Ovary (tissue), 10 donors: ENCODE measurements at places on chromosomes 4 and X. TPM values are rescaled to one million over a fixed set of nuclear protein-coding genes. Genes with fewer than 3 reads are reported as not detected.

GRCh38 chr4:186010821-186011220 lies 58.1 kb upstream of the TLR3 start:
- no peak for DNase-seq
- no peaks in the 10 kb centered on the region for H3K27me3 ChIP-seq
- H3K4me1 ChIP-seq: no peaks in the 10 kb centered on the region
- no peak overlapping the region for H3K27ac ChIP-seq
- no peaks in the 10 kb centered on the region for H3K36me3 ChIP-seq

GRCh38 chrX:10722851-10723250 lies 102.5 kb upstream of the MID1 start:
- DNase-seq: peak; percentile 32
- no peaks in the 10 kb centered on the region for H3K27me3 ChIP-seq
- H3K36me3 ChIP-seq: no peaks in the 10 kb centered on the region
- H3K4me1 ChIP-seq: no peaks in the 10 kb centered on the region

DNA sequence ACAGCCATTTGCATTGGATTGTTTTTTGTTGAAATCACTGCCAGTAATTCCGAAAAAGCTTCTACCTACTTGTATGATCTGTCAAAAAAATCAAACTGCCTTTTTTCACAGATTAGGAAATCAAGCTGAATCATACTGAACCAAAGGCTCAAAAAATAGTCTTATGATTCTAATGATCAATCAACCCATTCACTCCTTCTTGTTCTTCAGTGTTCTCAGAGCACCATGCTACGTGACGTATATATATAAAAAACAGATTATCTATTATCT lies 187.1 kb downstream of the UNC5C start:
- H3K36me3 ChIP-seq: no peaks in the 10 kb centered on the region
- no peak for DNase-seq
- peaks cover 3% of the 10 kb centered on the region for H3K4me1 ChIP-seq
- no peak overlapping the region for H3K27ac ChIP-seq
- H3K27me3 ChIP-seq: no peaks in the 10 kb centered on the region

- H3K4me1 ChIP-seq: peaks cover 3% of the 10 kb centered on the region
- DNase-seq: no peak
- H3K27ac ChIP-seq: no peak overlapping the region
- H3K36me3 ChIP-seq: no peaks in the 10 kb centered on the region
- no peaks in the 10 kb centered on the region for H3K27me3 ChIP-seq
- H3K4me3 ChIP-seq: no peak overlapping the region
These were observed 556.9 kb upstream of the SLIT2 start for GRCh38 chr4:19694812-19695211.

GRCh38 chr4:108443585-108443984 lies 176.8 kb upstream of the RPL34 start:
- no peak overlapping the region for H3K4me3 ChIP-seq
- H3K27me3 ChIP-seq: no peaks in the 10 kb centered on the region

DNA sequence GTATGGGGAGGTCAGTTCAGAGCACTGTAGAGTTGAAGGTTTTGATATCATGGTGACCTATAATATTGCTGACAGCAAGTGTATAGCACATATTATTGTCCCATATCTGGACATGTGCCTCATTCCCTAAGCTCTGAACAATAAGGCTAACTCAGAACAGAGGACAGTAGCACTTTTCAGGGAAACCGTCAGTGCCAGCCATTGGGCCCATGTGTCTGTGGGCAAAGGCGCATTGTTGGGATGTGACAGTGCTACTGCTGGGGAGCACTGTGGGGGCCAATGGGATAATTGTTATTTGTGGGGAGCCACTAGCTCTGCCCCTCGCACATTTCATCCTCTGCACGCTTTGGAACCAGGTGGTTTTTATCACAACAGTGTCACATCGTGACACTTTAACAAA lies 136.2 kb downstream of the ELOVL6 start:
- no peak for DNase-seq
- H3K4me3 ChIP-seq: no peak overlapping the region

- H3K36me3 ChIP-seq: no peaks in the 10 kb centered on the region
- no peaks in the 10 kb centered on the region for H3K4me1 ChIP-seq
- no peak overlapping the region for H3K27ac ChIP-seq
- no peaks in the 10 kb centered on the region for H3K27me3 ChIP-seq
- no peak overlapping the region for H3K4me3 ChIP-seq
These were observed 823.2 kb downstream of the CCSER1 start for GRCh38 chr4:90950385-90950841.

GRCh38 chr4:110075083-110075738 lies 123.2 kb downstream of the ELOVL6 start:
- peaks cover 1% of the 10 kb centered on the region for H3K4me1 ChIP-seq
- H3K27ac ChIP-seq: no peak overlapping the region
- no peaks in the 10 kb centered on the region for H3K27me3 ChIP-seq
- no peaks in the 10 kb centered on the region for H3K36me3 ChIP-seq
- no peak overlapping the region for H3K4me3 ChIP-seq

DNA sequence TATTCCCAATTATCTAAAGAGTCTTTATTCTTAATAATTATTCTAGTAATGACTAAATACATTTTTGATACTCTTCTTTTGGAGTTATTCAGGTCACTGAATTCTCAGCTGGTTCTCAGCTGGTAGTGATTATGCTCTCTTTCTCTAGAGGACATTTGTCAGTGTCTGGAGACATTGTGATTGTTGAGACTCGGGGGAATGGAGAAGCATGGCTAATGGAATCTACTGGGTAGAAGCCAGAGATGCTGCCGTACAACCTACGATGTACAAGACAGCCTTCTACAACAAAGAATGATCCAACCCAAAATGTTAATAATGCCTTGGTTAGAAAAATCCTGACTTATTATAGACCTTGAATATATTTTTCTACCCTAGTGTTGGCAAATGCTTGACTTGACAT lies 149.2 kb upstream of the ANKRD50 start:
- H3K27ac ChIP-seq: no peak overlapping the region
- no peak overlapping the region for H3K4me3 ChIP-seq
- no peak for DNase-seq

DNA sequence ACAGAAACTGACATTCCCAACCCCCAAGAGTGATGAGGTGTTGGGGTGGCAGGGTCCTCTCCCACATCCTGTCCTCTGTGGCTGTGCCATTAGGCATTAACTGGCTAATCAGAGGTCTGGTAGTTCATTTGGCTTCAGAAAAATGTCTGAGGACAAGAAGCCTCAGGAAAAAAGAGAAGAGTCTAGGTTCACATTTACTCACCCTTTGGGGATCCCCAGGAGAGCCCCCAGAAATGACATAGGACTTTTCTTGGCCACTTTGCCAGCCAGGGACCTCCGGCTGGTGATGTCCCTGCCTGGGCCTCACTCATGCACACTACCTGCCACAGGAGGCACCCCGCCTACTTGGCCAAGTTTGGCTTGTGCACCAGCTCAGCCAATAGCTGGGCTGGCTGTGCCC lies 173.0 kb downstream of the RBM46 start:
- DNase-seq: no peak
- H3K27ac ChIP-seq: no peak overlapping the region
- no peaks in the 10 kb centered on the region for H3K36me3 ChIP-seq
- H3K4me3 ChIP-seq: no peak overlapping the region
- no peaks in the 10 kb centered on the region for H3K27me3 ChIP-seq
- H3K4me1 ChIP-seq: no peaks in the 10 kb centered on the region

- DNase-seq: no peak
- no peak overlapping the region for H3K4me3 ChIP-seq
- H3K27me3 ChIP-seq: no peaks in the 10 kb centered on the region
- H3K36me3 ChIP-seq: no peaks in the 10 kb centered on the region
- H3K4me1 ChIP-seq: no peaks in the 10 kb centered on the region
These were observed 30.4 kb downstream of the PGRMC1 start for GRCh38 chrX:119266364-119266995.

DNA sequence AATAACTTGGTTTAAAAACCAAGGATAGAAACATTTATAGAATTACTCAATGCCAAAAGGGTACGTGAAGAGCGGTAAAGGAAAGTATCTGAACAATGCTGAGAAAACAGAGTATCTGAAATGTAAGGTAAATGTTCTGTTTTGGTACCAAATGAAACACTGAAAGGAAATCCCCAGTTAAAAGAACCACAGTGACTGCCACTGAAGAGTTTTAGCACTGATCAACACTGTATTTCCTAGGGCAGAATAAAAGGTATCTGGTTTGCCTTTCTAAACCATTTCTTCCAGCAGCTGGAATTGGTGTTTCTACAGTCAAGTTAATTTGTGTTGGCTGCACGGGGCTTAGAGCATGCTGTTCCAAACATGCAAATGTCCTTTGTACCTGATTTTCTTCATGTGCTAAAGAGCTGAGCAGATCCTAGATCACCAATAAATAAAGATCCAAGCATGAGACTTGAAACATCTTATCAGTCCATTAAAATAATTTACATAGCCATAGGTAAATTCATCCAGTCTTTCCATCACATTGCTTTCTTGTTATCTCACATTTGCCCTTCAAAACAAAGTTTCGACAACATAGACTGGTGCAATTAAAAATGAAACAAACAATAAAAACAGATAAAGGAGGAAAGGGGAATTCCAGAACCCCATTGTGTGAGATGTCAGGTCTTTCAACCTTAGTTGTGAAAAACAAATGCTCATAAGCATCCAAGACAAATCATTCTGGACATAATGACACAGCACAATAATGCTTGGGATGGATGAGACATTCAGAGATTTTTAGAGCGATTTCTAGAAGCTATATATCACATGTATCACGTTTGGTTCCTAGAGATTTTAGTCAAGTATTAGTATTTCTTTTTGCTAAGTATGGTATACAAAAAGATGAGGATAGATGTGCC lies 38.6 kb downstream of the MFAP3L start:
- H3K36me3 ChIP-seq: no peaks in the 10 kb centered on the region
- no peaks in the 10 kb centered on the region for H3K4me1 ChIP-seq
- H3K27me3 ChIP-seq: no peaks in the 10 kb centered on the region
- no peak overlapping the region for H3K4me3 ChIP-seq
- no peak overlapping the region for H3K27ac ChIP-seq
- no peak for DNase-seq

DNA sequence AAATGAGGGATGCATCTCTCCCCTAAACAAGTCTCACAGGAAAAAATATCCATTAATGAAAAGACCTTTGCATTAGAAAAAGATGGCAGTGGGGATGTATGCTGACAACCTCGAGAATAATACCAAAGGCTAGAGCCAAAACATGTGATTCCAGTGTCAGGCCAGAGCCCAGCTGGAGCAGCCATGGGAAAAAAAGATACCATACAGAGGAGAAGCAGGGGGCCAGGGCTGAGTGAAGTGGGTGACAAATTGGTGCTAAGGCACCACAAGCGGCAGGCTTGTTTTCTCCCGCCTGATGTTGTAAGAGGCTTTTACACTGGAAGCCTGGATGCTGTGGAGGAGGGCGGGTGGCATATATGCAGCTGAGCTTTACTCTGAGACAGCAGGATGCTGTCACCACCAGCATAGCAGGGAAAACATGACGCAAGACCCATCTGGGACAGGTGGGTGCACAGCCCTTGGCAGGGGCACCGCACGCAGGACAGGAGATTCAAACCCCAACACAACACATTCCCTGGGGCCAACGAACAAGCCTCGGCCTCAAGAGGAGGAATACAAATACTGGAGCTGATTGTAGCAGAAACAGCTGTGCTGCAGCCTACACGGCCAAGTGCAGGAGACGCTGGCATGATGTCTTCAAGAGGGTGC lies 91.9 kb downstream of the TSPAN5 start:
- H3K4me3 ChIP-seq: no peak overlapping the region
- no peaks in the 10 kb centered on the region for H3K36me3 ChIP-seq

DNA sequence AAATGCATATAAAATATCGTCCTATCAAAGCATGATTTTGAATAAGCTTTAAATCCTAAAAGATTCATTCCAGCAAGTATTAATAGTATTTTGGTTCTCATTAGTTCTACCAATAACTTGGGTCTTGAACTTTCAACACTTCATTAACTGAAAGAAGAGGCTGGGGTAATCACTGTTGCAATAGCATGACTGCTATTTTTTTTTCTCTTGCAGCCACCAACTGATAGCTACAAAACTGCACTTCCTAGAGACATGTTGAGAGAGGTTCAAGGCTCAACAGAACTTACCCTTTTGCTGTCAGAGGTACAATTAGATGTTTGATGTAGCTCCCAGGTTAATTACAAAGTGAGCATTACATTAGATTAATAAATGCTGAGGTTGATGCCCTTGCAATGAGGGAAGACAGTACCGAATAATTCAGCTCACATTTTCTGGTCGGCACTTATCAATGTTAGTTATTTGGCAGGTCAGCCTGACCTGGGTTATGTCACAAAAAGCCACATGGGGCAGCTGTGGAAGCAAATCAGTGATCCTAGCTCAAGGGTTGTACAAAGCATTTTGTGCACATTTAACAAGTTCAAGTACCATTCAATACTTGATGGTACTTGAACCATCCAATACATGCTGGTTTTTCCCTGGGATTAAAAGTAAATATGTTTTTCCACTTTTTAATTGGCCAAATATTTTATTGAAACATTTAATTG lies 29.9 kb upstream of the TET2 start:
- H3K27ac ChIP-seq: no peak overlapping the region
- no peak for DNase-seq
- peaks cover 2% of the 10 kb centered on the region for H3K4me1 ChIP-seq

GRCh38 chrX:45385757-45386156 lies 185.1 kb upstream of the DIPK2B start:
- H3K27me3 ChIP-seq: no peaks in the 10 kb centered on the region
- no peak overlapping the region for H3K4me3 ChIP-seq
- H3K36me3 ChIP-seq: no peaks in the 10 kb centered on the region
- H3K27ac ChIP-seq: no peak overlapping the region
- DNase-seq: no peak

DNA sequence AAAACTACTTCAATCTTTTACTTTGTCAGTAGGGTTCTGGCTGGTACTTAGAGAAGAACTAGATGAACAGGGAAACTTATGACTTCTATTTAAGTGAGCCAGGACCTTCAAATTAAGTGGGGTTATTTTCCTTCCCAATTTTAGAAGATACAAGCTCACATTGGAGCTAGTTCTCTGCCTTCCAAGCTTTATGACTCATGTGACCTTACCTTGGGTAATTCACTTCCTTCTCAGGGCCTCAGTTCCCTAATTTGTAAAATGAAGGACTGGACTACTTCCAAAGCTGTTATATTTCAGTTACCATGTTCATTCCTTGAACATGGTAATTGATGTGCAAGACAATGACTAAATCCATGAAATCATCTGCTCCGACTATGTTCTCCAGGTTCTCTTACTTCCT lies 32.0 kb upstream of the DCX start:
- H3K4me1 ChIP-seq: no peaks in the 10 kb centered on the region
- H3K27me3 ChIP-seq: no peaks in the 10 kb centered on the region
- no peaks in the 10 kb centered on the region for H3K36me3 ChIP-seq
- DNase-seq: no peak
- H3K4me3 ChIP-seq: no peak overlapping the region

- no peak overlapping the region for H3K4me3 ChIP-seq
- no peaks in the 10 kb centered on the region for H3K4me1 ChIP-seq
- no peak for DNase-seq
- H3K36me3 ChIP-seq: no peaks in the 10 kb centered on the region
- no peaks in the 10 kb centered on the region for H3K27me3 ChIP-seq
- no peak overlapping the region for H3K27ac ChIP-seq
These were observed 207.3 kb upstream of the PABPC4L start for GRCh38 chr4:134408897-134409296.

GRCh38 chr4:119040261-119040660 lies 95.4 kb upstream of the MYOZ2 start:
- no peaks in the 10 kb centered on the region for H3K36me3 ChIP-seq
- DNase-seq: no peak
- peaks cover 16% of the 10 kb centered on the region for H3K4me1 ChIP-seq
- no peak overlapping the region for H3K4me3 ChIP-seq

FRG1 gene
- 49.8 TPM for total RNA-seq

PABPC1L2A gene
- not detected for total RNA-seq

MEPE gene
- not detected for total RNA-seq

CWH43 gene
- 0.47 TPM for total RNA-seq

PLAC8 gene
- total RNA-seq: 0.40 TPM

ARMCX6 gene
- 31.3 TPM for total RNA-seq

PFKFB1 gene
- total RNA-seq: not detected

SORCS2 gene
- total RNA-seq: 0.60 TPM

SMIM9 gene
- total RNA-seq: not detected

ASB9 gene
- 0.20 TPM for total RNA-seq

SUPT20HL1 gene
- 0.10 TPM for total RNA-seq

HAND2 gene
- total RNA-seq: 27.7 TPM

TNIP3 gene
- 0.12 TPM for total RNA-seq
